ENCODE measurements at places on chromosomes 2 and 18.
A peak's percentile ranks its signal among the peaks of the same experiment; 100 is the strongest.

GRCh38 chr18:8450013-8450412 is 159.2 kb upstream of the RAB12 start:
- DNase-seq: peak; percentile 6

- no peak for DNase-seq
Measured at GRCh38 chr2:134178138-134178877, 75.6 kb upstream of the MGAT5 start.

DNA sequence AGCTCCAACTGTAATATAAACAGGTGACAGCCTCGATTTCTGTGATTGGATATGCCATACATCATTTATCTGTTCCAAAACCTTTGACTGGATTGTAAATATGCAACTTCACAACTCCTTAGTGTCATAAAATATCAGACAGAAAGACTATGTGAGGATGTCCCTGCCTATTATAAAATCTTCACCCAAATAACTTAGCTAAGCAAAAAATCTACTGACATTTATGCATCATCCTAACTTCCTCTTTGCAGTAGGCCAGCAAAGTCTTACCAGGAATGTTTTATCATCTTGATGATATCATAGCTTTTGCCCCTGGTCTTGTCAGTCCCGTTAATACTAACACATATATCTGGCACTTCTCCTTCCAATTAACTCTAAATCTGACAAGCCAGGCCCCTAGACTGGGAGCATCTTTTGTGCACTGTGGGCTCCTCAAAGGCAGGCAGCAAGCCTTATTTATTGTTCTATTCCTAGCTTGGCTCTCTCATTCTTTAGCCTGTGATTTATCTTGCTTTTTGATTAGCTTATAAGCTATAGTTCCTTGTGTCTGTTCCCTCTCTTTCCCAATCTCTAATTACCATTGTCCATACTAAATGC is 356.5 kb upstream of the HNMT start:
- no peak for DNase-seq

DNA sequence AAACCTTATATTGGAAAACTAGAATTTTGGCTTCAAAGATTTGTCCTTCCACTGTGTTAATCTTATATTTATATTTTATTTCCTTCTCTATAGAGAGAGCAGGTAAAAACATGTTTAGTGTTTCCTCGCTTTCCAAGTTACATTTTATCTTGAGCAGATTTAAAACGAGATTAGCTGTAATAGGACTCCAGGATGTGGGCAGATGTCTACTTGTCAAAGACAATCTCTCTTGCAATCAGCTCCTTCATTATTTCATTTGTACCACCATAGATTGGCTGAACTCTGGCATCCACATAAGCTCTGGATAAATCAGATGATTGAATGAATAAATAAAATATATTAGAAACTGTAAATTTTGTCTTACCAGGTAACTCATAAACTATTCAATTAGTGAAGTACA is 17.5 kb upstream of the KANSL1L start:
- DNase-seq: no peak

DNA sequence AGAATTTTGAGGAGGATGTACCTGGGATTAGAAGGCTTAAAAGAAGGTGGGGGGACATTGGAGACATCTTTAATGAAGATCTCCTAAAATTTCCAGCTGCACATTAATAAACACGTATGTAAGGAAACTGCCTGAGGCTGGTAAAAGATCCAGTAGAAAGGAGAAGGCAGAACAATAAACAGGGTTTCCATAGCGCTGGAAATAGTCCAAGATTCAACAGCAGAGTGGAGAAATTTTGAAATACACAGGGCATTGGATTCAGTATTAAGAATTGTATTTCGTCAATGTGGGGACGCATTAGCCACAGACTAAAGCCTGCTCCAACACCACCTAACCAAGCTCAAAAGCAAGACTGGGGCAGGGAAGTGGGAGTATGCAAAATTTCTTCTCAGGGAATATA is 606.9 kb upstream of the NRXN1 start:
- DNase-seq: no peak

All from Caki2 (cell line).